ENCODE measurements at places on chromosomes 7 and 10.

- peak; percentile 54 for DNase-seq
Measured at GRCh38 chr7:15305002-15305600, 256.7 kb downstream of the AGMO start.

DNA sequence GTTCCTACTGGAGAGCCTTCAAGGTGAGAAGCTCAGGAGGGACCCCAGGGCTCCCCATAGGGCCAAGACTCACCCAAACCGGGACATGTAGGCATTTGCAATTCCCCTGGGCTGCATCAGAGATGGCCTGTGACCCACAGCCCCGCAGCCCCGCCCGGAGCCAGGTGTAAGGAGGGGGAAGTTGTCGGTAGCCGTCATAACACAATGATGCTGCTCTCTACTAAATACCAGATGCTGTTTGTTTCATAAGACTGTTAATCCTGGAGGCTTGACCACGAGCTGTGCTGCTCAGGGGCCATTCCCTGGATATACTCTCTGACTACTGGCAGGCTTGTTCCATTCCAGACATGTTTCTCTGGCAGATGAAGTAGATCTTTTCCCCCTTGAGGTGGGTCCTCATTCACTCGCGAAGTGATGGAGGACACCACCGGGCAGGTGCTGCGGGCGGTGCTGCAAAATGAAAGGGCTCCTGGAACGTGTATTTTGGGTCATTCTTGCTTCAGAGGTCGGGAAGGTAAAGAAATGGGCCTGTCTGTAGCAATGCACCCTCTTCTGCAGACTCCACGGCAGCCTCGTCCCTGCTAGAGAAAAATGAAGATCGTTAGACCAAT lies 61.1 kb downstream of the MKI67 start:
- no peak for DNase-seq

- no peak for DNase-seq
Measured at GRCh38 chr7:138074121-138074520, 2.1 kb upstream of the AKR1D1 start.

DNA sequence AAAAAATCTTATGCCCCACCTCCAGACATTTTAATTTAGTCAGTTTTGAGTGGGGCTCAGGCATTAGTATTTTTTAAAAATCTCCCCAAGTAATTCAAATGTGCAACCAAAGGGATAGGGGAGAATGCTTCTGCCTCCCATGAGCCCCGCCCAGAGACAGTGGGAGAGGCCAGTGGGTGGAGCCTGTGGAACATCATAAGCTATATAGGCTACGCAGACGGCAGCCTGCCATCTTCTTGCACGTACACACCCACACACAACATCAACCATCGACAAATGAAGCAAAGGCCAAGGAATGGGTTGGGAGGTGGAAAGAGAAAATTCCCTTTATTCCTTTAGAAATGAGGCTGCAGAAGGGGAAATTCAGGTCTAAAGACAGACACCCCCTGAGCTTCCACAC lies 25.2 kb downstream of the CREB3L2 start:
- DNase-seq = no peak
